C1 segment of cervical spinal cord (tissue), 14 donors: ENCODE measurements at places on chromosomes 1 and 21.

DNA sequence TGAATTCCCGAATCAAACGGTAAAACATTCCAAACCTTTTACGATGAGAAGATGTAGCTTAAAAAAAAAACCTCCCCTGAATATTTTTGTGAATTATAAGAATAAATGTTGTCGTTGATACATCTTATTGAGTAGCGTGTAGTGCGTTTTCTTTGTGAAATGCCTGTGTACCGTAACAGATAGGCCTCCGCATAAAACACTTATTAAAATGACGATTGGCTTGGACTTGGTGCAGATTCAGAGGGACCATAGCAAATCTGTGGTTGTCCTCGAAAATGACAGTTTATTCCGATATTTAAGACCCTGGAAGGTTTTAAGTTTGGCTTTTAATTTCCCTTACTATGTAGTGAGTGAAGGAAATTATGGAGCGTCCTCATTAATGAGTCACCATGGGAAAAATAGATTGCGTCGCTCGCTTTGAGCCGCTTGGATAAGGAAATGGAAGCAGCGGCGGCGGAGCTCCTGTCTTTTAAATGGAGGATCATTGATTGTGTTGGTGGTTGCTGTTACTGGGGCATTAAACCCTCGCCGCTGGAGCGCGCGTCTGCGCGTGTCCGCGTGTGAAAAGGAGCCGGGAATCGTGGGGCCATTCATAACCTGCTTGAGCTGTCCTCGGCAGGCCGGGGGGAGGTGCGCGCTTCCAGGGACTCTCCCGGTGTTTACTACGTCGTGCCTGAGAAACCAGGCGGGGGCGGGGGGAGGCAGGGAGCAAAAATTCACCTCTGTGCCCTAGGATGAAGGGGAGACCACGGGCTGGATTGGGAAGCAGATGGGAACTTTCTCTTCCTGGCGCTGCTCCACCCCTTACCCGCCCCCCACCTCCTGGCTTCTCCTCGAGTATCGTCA lies 1.6 kb downstream of the SPEN start:
- peak; percentile 81 for DNase-seq

- DNase-seq = peak; percentile 65
Measured at GRCh38 chr1:24688621-24689195, 45.6 kb downstream of the SRRM1 start.

DNA sequence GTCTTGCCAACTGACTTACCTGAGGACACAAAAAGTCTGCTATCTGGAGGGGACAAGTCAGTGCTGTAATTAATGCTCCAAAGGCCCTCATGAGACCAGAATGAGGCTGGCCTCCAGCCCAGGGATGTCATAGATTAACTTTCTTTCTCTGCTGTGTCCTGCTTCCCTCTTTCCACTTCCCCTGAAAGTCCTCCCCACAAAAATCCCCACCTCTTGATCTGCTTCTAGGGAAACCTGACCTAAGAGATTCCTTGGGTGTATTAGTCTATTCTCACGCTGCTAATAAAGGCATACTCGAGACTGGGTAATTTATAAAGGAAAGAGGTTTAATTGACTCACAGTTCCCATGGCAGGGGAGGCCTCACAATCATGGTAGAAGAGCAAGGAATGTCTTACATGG lies 39.2 kb downstream of the RUNX3 start:
- DNase-seq = no peak

DNA sequence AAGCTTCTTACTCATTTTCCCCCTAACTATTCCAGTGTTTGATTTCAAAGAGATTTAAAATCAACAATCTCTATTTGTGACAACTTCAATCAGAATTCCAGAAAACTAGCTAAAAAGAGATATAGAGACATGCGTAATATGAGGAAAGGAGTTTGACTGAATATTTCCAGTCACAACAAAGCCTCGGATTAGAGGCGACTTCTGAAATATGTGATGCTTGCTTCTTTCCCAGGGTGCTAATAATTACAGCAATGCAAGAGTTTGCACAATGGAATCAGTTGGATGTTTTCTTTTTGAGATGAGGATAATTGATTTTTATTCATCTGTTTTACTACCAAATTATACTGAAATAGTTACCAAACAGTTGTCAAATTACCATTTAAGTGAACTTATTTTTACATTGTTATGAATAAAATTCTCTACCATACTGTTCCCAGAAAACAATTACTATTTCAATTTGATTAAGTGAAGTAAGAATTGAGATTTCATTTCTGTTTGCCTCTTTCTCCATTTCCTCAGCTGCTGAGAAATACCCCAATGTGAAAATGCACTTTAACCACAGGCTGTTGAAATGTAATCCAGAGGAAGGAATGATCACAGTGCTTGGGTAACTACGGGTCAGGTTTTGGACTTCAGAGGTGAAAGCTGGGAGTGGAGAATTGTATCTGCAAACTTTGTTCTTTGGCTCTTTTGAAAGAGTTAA lies 28.1 kb downstream of the KMO start:
- DNase-seq = no peak

DNA sequence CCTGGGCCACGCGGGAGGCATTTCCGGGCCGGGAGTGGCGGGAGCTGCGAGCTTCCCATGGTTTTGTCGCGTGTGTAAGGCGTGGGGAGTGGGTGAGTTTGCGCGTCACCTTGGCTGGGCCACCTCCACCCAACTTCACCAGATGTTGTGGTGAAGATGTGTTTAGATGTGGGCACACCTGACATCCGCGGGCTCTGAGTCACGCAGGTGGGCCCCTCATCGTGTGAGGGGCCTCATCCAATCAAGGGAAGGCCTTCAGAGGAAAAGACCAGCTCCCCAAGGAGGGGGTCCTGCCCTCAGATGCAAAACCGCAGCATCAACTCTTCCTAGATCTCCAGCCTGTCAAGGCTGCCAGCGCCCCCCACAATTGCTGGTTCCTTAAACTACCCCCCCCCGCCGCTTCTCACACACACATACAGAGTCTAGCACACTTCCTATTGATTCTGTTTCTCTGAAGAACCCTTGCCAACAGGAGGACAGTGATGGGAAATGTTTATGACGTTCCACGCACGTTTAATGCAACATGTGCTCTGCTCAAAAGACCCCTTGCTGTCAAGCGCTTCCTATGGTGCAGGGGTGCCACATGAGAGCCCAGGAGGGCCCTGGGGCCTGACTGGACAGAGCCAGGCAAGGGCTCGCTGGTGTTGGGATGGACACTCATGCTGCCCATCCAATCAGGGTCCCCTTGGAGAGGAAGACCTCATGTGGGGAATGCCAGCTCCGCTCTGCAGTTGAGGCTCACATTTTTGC lies 11.9 kb downstream of the ACTRT2 start:
- no peak for DNase-seq

- DNase-seq = no peak
Measured at GRCh38 chr1:117416546-117417125, 49.4 kb downstream of the MAN1A2 start.

DNA sequence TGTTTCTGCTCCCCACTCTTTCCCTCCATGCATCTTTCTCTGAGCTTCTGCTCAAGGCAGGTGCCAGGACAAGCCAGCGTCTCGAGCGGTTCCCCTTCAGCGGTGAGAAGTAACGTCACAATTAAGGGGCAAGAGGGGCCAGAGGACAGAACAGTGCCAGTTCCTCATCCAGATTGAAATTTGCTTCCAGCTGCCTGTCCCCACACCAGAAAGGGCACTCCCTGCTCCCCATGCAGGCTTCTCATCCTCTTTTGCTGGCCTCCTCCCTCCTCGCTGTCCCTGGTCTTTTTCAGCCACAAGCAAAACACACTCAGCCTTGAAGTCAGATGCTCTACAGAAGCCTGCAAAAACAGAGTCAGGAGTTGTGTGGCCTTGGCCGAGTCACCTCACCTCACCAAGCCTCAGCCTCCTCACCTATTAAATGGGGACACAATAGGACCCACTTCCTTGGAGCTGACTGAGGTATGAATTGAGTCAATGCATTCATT lies 35.0 kb upstream of the ECE1 start:
- no peak for DNase-seq
